ENCODE measurements at places on chromosomes 16 and 17.

DNA sequence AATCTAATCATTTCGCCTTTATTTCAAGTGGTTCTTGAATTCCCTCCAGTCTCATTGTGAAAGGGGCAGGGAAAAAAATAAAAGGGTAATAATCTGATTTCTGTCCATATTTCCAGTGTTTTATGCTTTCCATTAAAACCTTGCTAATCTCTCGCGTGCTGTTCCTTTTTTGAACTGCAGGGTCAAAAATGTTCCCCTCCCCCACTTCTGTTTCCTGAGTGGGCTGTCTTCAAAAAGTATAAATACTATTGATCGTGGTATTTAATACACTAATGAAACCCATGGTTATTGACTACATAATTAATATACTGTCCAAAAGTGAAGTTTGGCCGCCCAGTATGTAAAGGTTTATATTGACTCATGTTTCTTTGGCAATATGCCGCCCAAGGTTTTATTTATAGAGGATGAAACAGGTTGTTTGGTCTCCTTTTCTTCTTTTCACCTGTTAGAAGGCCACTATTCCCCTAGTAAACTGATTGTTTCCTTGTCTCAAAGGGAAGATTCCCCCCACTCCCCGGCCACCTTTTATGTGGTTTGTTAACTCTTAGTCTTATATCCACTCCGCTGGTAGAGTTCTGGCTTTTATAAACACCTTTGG, 69.7 kb downstream of the RPA1 start:
- no peak for DNase-seq

DNA sequence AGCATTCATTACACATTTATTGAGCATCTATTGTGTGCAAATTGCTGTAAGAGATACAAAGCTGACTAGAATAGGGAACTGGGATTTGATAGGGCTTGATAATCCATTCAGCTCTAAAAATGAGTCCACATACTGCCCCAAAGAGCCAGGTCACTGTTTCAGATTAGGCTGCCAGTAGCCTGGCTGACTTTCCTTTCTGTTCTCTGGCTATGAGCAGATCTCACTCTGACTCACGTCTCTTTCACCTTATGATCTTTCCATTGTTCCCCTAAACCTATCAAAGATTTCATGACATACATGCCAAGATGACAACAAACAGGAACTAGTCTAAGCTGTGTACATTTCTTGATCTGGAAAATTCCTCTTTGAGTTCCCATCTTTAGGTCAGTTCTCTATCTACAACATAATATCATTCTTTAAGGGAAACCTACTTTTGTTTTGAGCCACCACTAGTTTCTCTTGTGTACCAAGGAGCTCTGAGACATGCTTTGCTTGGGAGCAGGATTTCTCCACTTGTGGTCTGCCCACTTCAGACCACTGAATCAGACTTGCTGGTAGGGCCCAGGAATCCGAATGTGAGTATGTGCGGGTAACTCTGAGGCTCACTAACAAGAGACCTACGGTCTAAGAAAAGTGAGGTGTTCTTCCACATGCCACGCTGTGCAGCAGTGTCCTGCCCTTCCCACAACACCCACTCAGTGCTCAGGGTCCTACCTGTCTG, 40.9 kb upstream of the ICAM2 start:
- DNase-seq, result no peak

DNA sequence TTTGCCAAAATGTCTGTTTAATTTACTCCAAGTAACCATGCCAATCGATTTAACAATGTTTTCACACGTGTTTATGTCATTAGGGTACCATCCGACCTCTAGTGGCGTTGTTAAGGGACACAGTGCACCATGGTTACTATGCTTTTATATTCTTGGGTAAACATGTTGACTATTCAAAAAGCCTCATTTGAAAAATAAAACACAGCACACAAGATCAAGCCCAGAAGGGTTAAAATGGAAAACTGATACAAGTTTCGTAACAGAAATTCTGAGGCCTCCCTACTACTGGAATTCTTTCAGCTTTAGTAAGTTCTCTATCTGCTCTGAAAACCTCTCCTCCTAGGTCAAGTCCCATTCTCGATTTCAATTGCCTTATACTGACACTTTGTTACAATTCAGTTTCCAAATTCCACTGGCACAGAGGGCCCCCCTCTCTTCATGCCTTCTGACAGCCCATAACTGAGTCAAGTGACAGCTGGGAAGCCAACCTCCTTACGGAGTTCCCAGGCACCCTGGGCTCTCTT, 2.1 kb downstream of the CFAP20 start:
- DNase-seq, result peak; percentile 52

DNA sequence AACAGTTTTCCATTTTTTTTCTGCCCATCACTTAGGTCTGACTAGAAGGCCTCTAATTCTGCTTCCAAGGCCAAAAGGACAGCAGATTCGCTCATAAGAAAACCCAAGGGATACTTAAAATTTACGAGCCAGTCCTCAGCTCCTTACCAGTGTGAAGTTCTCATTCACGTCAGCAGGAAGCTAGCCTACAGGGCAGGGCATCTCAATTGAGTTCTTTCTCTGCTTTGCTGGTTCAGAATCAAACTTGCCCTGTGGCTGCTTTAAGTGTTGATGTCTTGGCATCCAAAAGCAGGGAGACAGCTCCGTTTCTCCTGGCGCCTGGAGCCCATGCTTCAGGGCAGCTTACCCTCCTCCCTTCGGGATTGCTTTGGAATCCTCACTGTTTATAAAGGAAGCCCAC, 136.0 kb downstream of the ANKFN1 start:
- no peak for DNase-seq

DNA sequence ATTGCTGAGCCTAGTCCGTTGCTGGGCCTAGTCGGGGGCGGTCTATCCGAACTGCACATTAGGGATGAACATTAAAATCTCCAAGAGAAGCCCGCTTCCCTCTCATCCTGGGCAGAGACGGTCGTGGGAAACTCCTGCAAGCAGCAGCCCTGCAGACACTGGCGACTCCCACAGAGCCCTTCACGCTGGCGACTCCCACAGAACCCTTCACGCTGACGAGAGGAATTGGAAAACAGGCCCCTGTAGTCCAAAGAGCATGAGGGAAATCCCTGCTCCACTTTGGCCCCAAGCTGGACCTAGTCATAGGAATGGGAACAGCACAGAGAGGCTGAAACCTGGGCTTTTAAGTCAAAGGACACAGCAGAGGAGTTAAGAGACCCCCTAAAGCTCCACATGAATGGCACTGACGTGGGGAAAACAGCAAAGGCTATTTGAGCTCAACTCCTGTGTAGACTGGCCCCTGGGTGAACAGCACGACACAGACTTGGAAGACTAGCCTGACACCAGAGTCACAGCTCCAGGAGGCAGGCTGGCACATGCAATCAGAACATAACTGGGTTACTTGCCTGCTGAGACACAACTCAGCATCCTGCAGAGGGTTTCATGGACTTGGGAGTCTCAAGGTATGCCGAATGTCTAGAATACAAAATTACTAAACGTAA, 42.2 kb downstream of the WDR45B start:
- DNase-seq, result no peak
